NCI-H1436 (cell line): ENCODE measurements at places on chromosomes 13 and 19.

- DNase-seq = peak; percentile 56
Observed at GRCh38 chr19:45125975-45126493, 33.1 kb downstream of the PPP1R37 start.

- DNase-seq = no peak
Observed at GRCh38 chr13:47603365-47603764, 397.7 kb downstream of the SUCLA2 start.

DNA sequence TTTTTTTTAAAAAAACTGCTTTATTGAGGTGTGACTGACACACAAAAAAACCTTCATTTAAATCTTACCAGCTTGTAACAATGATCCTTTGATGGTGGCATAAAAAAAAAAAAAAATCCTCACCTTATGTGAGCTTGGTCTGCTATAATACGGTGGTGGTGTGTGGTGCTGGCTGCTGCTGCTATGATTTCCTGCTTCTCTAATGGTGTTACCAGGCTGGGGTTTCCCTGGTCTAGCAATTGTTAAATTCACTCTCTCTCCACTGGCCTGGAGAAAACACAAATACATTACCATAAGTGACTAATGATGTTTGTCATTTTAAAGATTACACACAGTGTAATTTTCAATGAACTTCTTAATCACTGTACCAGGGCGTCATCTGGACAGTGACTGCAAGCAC, 60.6 kb downstream of the LNX2 start:
- DNase-seq = no peak

GRCh38 chr19:17948931-17949930, 16.4 kb downstream of the CCDC124 start:
- DNase-seq = peak; percentile 68

DNA sequence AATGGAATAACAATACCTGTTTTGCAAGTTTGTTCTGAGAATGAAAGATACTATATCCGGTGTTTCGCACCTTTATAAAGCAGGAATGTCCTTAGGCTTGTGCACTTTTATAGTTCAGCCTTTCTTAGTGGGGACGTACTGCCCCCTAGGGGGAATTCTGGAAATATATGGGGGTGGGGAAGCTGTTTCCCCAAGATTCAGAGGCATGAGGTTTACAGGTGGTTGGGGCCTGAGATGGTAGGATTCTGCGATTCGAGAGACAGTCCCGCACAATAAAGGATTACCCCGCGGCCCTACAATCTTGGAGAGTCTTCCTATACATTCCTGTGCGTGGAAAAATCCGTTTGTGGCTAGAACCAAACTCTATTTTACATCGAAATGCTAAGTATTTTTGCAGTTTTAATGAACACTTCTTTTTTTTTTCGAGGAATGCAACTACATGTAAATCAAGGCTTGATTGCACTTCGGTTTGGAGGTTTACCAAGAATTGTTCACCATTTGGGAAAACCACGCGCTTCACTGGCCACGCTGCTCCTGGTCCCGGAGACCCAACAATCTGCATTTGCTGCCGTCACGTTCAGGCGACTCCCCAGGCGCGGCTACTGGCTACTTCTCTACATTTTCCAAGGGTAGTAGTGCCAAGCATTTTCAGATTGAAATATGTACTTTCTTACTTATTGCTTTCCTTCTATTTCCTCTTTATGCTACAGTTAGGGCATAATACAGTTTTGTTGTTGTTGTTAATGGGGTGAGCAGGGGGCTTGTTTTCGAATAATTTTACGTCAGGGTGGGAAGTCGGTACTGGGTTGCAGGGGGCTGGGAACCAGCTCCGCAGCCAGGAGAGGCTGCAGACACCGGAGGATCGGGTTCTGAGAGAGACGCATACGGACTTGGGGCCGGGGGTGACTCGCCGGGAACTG, 830 bp downstream of the NEK5 start:
- peak; percentile 40 for DNase-seq

GRCh38 chr13:91909617-91910016, 511.2 kb downstream of the GPC5 start:
- DNase-seq = no peak

DNA sequence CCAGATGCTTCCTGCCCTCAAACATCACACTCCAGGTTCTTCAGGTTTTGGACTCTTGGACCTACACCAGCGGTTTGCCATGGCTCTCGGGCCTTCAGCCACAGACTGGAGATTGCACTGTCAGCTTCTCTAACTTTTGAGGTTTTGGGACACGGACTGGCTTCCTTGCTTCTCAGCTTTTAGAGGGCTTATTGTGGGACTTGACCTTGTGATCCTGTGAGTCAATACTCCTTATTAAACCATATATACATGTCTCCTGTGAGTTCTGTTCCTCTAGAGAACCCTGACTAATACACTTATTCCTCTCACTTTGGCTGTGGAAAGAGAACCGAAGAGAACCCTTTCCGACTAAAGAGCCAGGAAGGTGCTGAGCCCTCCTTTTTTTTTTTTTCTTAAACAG, 53.6 kb downstream of the LMO7 start:
- DNase-seq = no peak

DNA sequence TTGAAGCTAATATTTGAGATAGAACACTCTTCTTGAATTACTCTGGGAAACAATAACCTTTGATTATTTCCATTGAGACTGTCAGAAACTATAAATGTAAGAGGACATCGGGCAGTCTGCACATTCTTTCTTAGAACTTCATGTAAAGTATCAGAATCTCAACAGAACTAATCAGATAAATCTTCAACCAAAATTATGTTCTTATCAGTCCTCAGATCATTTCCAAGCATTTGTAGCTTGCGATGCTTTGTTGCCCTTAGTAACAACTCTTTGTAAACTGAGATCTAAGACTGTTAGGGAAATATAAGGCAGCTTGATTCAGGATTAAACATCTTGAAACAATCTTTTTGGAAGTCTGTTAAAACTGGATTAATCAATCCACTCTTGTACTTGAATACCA, 70.3 kb downstream of the FNDC3A start:
- DNase-seq = no peak

DNA sequence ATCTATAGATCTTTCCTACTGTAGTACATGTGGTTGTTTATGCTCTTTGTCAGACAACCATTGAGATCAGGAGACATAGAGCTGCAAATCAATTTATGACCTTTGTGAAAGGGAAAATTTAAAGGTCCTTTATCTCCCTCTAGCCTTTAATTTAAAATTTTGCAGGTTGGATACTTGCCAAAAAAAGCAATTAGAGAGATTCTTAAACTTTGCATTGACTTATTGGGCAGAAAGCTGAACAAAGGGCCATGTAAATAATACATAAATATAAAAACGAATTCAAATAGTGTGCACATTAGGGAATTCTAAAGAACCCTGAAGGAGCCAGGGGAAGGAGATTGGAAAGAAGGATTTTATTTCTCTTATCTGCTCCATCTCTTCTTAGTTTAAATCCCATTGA, 22.0 kb upstream of the RB1 start:
- no peak for DNase-seq

DNA sequence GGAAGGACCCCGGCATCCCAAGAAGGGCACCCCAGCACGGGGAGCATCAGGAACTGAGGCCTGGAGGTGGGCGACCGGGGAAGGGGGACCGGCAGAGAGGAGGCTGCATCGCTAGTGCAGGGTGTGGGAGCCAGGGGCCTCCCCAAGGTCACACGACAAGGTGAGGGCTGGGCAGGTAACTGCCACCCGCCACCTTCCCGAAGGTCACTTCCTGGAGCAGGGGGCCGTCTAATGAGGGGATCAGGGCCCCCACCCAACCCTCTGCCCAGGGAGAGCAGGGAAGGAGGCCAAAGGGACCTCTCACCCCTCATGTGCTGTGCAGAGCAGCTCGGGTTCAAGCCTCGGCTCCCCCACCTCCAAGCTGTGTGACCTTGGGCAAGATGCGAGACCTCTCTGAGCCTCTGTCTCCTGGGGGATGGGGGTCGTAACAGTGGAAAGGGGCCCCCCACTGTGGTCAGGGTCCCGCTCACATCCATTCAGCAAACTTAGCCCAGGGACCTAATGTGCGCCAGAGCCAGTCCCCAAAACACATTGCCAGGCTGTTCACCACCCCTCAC, 6.0 kb downstream of the ZBTB7A start:
- no peak for DNase-seq

GRCh38 chr19:54485851-54486250, 12.8 kb upstream of the CDC42EP5 start:
- no peak for DNase-seq

- no peak for DNase-seq
Observed at GRCh38 chr13:93375491-93375890, 148.9 kb downstream of the GPC6 start.

DNA sequence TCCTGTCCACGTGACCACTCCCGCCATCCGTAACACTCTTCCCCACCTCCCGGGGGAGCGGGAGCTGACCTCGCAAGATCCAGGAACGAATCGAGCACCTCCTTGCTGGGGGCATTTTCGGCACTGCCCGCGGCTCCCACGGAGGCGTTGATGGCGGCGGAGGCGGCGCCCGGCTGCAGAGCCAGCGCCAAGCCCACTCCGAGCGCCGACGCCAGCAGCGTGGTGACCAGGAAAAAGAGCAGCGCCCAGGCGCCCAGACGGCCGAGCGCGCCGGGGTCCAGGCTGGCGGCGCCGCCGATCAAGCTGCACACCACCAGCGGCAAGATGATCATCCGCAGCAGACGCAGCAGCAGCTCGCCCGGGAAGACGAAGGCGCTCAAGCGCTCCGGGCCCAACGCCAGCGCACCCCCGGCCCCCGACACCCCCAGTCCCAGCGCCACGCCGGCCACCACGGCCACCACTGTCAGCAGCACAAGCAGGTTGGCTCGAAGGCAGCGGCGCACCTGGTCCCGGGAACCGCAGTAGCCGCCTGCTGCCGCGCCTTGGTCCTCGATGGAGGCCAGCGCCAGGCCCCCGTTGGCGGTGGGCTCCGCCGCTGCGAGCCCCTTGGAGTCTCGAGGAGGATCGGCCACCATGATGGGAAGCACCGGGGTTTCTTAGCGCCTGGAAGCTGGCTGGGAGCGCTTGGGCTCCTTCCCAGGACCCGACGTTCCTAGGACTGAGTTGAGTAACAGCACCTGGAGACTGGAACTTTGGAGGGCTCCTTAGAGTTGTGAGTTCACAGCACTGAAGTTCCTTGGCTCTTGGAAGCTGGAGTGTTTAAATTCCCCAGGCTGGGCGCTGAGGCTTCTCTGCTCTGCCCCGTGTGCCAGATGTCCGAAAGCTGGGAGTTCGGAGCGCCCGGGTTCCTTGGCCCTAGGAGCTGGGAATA, 798 bp downstream of the SLC1A5 start:
- no peak for DNase-seq

DNA sequence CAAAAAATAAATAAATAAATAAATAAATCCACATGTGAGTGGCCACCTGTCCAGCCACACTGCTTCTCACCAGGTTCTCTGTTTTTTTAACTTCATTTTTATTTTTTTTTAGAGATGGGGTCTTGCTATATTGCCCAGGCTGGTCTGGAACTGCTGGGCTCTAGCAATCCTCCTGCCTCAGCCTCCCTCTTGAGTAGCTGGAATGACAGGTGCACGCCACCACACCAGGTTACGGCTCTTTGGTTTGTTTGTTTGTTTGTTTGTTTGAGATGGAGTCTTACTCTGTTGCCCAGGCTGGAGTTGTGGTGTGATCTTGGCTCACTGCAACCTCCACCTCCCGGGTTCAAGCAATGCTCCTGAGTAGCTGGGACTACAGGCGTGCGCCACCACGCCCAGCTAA, 94.5 kb upstream of the CACNA1A start:
- no peak for DNase-seq

- no peak for DNase-seq
Observed at GRCh38 chr19:4541114-4541805, 1.4 kb upstream of the LRG1 start.

- DNase-seq = no peak
Observed at GRCh38 chr13:30391956-30392680, 30.2 kb upstream of the UBE2L5 start.

DNA sequence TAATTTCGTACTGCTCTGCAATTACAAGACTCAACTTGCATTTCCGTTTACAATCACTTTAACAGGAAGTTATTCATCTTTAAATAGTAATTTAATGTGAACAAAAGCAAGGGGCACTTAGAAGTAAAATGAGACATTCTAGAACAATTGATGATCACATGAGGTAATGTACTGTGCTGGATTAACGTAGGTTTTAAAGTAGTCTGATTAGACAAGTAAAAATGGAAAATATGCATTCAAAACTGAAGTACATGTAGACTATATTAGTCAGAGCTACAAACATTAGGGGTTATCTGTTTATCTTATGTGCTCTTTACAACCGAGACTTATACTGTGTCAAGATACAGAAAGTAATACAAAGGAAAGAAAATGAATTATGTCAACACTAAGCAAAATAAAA, 1528.0 kb downstream of the SLITRK5 start:
- peak; percentile 54 for DNase-seq
